ENCODE measurements at places on chromosomes 16 and 17.

DNA sequence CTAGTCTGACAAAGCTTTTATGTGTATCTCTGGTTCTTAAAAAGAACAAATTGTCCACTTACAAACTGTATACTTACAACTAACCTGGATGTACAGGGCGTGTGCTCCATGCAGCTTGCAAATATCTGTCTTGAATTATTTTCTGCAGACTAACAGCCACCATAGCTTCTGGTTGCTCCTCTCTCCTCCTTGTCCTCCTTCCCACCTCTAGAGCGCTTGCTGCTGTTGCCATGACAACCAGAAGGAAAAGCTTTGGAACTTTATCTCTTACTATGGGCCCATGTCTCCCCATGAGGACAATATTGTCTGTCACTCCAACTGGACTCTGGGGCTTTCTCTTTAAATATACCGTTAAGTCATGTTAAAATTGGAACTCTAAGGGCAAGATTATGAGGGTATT lies 71.5 kb upstream of the DHX40 start:
- no peak for DNase-seq

- peak; percentile 90 for DNase-seq
These were observed 2.5 kb upstream of the GSE1 start for GRCh38 chr16:85610446-85611193.

- DNase-seq, result no peak
These were observed 5.8 kb downstream of the CDIPT start for GRCh38 chr16:29857133-29857760.

GRCh38 chr17:38425744-38426143 lies 2.5 kb upstream of the ARHGAP23 start:
- no peak for DNase-seq

GRCh38 chr17:56440419-56440818 lies 153.1 kb upstream of the NOG start:
- no peak for DNase-seq

DNA sequence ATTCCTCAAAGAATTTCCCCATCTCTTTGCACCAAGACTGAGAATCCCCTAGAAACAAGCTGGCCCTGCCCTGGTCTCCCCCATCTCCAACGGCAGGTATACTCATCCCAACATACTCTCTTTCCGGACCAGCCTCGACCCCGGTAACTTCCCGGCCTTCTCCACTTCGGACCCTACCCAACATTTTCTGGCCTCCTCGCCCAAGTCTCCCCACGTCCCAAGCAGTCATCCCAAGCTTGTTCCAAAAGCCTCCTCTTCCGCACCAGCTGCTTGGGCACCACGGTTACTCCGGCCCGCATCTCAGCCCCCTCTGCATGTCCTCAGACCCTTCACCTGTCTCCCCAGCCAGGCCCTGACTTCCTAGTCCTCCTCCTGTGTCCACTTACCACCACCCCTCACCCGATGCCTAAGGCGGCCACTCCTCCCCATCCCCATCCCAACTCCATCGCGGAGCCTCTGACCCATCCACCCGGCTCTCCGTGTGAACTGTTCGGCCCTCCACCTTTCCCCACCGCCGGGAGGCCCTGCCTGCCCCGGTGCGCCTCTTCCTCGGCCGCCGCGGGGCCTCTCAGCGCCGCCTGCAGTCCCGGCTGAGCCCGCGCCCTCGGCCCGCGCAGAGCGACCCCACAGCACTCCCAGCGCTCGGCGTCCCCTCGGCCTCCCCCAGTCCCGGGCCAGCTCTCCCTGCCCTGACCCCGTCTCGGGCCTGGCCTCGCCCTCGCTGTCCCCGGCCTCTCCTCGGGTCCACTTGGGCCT lies 994 bp downstream of the PITPNA start:
- no peak for DNase-seq

- DNase-seq, result no peak
These were observed 1.6 kb downstream of the UBE2Z start for GRCh38 chr17:48909783-48910182.

DNA sequence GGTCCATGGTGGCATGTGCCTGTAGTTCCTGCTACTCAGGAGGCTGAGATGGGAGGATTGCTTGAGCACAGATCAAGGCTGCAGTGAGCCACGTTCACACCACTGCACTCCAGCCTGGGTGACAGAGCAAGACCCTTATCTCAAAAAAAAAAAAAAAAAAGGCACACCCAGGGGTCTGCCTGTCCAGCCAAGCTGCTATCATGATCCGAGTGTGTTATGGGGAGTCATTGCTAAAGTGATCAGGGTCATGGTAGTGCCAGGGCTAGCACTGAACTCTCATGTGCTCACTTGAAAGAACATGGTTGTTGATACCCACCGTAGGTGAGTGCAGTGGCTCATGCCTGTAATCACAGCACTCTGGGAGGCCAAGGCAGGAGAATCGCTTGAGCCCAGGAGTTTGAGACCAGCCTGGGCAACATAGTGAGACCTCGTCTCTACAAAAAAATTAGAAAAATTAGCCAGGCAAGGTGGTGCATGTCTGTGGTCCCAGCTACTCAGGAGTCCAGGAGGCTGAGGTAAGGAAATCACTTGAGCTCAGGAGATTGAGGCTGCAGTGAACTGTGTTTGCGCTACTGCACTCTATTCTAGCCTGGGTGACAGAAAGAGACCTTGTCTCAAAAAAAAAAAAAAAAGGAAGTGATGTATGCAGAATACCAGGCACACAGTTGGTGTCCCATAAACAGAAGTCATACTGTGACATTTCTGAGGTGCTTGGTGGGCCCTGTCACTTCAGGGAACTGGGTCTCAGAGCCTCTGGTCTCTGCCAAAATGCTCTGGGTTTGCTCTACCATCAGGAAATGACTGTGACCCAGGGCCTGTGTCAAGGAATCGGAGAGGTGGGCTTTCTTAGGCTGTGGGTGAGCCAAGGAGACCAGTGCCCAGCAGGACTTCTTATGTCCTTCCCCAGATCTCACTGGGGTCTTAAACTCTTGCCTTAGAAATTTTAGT lies 2.2 kb downstream of the PRM1 start:
- no peak for DNase-seq

- DNase-seq, result no peak
These were observed 133.6 kb downstream of the SKAP1 start for GRCh38 chr17:48296453-48296852.

- DNase-seq, result no peak
These were observed 617 bp upstream of the VTN start for GRCh38 chr17:28370744-28371103.

GRCh38 chr16:9123871-9124270 lies 32.4 kb downstream of the HAPSTR1 start:
- no peak for DNase-seq

- peak; percentile 88 for DNase-seq
These were observed 1.3 kb downstream of the ARL5C start for GRCh38 chr17:39164675-39165143.

DNA sequence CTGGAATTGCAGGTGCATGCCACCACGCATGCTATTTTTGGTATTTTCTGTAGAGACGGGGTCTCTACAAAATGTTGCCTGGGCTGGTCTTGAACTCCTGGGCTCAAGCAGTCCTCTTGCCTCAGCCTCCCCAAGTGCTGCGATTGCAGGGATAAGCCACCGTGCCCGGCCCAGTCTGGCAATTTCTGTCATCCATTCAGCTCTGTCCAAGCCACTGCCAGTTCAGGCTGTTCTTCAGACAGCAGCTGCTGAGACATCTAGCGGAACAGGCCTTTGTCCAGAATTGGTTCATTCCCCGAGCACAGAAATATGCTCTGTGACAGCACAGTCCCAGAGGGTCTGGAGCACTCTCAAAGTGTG lies 5.4 kb downstream of the SLC47A1 start:
- no peak for DNase-seq

- DNase-seq, result no peak
These were observed 3.1 kb downstream of the EFNB3 start for GRCh38 chr17:7707858-7708750.

GRCh38 chr16:17105239-17105797 lies 365.4 kb downstream of the XYLT1 start:
- DNase-seq, result no peak

DNA sequence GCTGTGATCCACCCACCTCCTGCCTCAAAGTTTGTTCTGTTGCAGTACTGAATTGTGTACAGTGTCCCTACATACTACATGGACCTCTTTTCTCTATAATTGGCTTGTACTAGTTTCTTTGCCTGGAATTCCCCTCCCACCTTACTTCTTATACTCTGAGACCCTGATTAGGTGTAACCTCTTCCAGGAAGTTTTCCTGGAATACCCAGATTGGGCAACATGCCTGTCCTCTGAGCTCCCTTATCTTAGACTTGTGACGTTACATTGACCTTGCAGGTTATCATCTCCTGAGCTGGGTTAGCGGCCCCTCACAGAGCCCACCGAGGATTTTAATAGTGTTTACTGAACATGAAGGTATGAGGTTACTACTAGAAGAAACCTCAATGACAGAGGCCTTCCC lies 237.0 kb downstream of the ZNF423 start:
- no peak for DNase-seq

- no peak for DNase-seq
These were observed 61.9 kb downstream of the MPHOSPH6 start for GRCh38 chr16:82108100-82108499.

DNA sequence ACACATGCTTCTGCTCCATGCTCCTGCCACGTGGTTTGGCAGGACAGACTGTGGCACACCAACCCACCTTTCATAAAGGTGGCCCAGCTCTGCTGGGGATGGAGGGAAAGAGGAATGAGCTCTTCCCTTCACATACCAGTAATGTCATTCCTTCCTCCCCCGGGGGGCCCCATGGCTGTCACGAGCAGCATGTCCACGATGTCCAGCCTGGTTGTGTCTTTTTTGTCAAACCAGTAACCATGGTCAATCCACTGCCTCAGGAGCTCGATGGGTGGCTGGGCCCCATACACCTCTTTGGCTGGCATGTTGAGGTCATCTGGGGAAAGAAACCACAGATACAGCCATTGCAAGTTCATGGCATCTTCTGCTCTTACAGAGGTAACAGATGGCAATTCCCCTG lies 96.6 kb downstream of the LYRM1 start:
- DNase-seq, result no peak

DNA sequence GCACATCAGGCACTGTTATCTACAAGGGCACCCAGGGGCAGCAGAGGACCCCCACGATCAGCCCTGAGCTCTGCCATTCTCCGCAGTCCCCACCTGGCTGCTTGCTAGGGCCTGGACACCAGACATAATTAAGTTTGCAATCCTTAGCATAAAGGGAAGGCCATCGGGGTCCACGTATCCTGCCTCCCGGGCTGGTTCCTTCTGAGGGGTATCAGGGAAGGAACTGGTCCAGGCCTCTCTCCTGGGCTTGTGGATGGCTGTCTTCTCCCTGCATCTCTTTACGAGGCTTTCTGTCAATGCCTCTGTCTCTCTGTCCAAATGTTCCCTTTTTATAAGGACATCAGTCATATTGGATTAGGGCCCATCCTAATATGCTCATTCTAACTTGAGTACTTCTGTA lies 77.8 kb downstream of the CYLD start:
- DNase-seq, result no peak

DNA sequence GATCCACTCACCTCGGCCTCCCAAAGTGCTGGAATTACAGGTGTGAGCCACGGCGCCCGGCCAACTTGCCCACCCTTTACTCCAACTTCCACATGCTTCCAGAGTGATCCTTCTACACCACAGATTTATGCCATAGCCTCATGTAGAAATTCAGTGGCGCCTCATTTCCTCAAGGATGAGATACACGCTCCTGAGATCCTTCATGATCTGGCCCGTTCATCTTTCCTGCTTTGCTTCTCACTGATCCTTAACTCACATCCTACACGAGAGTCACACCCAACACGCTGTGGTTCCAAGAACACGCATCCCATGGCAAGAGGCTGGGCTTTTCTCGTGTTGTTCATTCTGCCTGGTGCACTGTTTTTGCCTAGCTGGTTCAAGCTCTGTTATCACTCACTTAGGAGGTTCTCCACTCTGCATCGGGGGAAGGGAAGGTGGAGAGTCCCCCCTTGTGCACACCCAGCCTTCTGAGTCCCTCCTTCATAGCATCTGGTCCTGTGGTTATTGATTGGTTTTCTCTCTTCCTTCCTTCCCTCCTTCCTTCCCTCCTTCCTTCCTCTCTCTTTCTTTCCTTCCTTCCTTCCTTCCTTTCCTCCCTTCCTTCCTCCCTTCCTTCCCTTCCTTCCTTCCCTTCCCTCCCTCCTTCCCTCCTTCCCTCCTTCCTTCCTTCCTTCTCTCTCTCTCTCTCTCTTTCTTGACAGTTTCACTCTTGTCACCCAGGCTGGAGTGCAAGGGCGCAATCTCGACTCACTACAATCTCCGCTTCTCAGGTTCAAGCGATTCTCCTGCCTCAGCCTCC lies 32.7 kb upstream of the GCSH start:
- DNase-seq, result no peak

DNA sequence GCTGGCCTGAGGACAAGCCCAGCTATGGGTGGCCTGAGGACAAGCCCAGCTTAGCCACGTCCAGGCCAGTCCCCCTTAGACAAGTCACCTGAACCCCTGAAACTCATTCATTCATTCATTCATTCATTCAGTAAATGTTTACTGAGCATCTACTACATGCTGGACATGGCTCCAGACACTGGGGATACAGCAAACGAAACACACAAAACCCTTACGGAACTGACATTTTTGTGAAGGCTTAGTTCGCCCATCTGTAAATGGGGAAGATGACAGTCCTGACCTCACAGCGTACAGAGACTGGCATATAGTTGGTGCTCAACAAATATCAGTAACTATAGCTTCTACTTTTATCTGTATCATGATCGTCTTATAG lies 37.5 kb downstream of the PPL start:
- no peak for DNase-seq

DNA sequence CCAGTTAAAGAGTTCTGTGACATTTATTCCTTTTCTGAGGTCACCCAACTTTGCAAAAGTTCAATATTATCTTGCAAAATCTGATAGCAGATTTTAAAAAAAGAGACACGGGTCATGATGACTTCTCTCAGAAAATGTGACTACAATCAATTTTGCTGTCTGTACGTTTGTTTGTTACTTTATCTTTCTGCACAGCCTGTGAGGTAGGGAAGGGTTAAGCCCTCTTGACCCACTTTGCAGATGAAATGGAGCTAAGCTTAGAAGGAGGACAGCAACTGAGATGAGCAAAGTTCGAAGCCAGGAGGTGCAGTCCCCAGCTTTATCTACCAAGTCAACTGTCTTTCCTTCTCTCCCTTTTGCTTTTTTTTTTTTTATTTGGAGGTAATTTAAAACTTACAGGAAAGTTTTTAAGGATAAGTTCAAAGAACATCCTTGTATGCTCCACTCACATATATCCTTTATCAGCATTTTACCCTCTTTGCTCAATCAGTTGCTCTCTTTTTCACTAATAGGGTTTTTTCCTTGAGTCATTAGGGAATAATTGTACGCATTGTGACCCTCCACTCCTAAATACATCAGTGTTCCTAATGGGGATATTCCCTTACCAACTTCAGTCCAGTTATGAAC lies 86.8 kb downstream of the MSI2 start:
- DNase-seq, result no peak

DNA sequence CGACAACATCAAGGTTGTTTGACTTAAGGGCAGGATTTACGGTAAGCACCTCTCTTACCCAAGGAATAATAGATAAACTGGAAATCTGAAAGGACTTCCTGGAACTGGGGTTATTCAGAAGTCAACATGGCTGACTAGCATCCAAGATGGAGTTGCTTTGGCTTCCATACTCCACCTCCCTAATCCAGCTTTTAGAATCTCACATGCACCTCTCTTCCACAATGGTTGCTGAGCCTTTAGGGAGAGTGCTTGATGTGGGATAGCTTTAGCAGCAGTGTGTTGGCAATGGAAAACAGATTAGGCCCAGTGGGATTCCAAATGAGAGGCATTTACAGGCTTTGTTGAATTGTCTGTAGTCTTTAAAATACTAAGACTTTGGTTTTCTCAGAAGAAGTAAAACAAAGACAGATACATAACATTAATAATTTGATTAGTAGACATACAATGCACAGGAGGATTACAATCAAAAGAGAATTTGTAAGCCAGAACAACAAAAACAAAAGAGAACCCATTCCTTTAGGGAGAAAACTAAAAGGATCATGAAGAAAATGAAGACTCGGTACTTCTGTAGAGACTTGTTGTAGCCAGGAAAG lies 222.0 kb downstream of the HS3ST3B1 start:
- no peak for DNase-seq

Data from GM19239 (cell line).